ENCODE measurements at places on chromosomes 4 and X. TPM values are rescaled to one million over a fixed set of nuclear protein-coding genes. Genes with fewer than 3 reads are reported as not detected.

The CDKL5 gene
- 6.1 TPM for total RNA-seq

DNA sequence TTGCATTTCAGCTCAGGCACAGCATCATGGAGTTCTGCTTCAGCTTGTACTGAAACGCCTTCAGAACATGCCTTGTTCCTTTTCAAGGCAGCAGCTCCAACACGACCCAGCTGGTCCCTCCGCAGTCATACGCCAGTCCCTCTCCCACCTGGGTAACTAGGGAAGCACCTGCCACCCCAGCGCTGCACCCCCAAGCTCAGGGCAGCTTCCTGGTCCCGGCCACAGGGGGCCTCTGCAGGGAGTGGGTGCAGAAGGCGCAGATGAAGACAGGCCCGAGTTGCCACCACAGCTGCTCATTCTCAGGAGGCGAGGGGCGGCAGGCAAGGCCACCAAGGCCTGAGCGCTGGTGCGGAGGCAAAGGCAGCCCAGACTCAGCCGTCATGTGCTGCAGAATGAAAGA, 21.8 kb downstream of the WDR1 start:
- no peak for DNase-seq

- DNase-seq = no peak
Observed at GRCh38 chrX:111874241-111874640, 1.7 kb upstream of the TRPC5OS start.

- DNase-seq = peak; percentile 65
Observed at GRCh38 chr4:85717351-85717750, 242.4 kb downstream of the ARHGAP24 start.

DNA sequence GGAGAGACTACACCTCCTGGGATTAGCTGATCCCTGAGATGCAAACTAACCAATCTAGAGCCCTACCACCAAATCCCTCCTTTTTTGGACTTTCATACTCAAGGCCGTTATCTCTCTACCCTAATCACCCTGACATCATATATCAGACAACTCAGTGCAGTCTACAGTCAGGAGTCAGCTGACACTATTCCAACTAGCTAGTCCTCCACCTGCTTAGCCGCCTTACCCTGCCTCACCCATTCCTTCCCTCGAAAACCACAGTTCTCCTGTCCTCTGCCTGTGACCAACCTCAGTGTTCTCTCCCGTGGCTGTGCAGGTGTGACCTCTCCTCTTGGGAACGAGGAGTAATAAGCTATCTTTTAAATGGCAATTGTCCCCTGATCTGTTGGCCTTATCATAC, 1.8 kb upstream of the PPEF2 start:
- no peak for DNase-seq

DNA sequence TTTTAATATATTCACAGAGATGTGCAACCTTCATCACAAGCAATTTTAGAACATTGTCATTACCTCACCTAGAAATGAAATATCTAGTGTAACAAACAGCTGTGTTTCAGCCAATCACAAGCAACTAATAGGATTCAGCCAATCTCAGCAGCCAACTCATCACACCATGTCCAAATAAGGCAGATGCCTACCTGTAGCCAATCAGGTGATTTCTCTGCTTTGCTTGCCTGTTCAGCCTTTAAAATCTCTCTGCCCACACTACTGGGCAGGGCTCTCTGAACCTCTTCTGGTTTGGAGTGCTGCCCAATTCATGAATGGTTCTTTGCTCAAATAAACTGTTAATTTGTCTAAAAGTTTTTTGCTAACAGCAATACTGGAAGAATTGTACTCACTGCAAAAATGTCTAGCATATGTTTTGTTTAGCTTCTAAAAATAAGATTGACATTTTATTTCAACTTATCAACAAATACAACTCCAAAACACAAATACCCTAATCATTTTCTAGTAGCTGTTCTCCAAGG, 52.4 kb upstream of the IGFBP7 start:
- DNase-seq = no peak

DNA sequence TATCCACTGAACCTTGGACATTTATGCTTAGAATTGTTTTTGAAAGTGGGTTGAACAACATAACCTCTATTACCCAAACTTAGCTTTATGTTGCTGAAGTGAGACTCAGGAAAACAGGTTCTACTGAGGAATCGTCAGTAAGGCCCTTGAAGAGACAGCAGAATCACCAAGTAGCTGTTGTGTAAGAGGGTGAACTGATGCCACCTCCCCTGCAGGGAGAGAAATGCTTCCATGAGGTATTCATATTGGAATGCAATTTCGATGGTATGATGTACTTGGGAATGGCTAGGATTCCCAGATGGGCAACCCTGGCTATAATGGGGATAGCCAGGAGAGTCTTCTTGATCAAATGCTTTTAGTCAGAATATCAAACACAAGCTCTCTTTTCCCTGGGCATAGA, 4.1 kb upstream of the SCRG1 start:
- DNase-seq = no peak

DNA sequence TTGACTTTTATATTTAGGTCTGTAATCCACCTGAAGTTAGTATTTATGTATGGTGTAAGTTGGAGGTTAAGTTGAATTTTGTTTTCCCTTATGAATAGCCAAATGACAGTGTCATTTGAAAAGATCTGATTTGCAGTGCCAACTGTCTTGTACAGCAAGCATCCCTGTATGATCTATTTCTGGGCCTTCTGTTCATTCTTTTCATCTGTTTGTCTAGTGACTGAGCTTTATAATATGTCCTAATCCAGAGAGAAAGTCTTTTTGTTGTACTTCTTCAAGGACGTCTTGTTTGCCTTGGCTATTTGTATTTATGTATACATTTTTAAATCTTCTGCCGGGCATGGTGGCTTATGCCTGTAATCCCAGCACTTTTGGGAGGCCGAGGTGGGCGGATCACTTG, 39.6 kb downstream of the CDKL5 start:
- no peak for DNase-seq

Measured in muscle of leg (tissue), 16 donors.